ENCODE measurements at places on chromosomes 7 and 10.

- no peak for DNase-seq
Observed at GRCh38 chr7:55019191-55019690, 424 bp downstream of the EGFR start.

DNA sequence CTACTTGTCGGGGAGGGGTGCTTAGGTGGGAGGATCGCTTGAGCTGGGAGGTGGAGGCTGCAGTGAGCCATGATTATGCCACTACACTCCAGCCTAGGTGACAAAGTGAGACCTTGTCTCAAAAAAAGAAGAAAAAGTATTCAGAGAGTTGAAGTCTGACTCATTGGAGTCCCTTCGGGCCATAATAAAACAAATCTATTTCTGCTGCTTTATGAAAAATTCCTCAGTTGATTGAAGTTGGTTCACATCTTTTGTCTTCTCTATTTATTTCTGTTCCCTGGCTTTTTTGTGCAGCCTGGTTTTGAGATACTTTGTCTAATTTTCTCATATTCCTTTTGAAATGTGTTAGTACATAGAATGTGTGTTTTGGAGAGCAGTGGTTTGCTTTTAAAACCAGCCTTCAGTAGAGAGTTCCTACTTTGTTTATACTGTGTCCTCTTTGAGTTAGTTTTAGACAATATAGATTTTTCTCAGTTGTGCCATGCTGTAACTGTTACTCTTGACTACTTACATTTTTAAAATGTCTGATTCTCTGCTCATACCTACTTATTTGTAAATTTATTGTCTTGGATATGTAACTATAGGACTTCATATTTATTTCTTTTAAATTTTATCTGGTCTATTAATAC lies 36.7 kb downstream of the LUC7L2 start:
- no peak for DNase-seq

GRCh38 chr10:12504176-12504575 lies 154.8 kb downstream of the CAMK1D start:
- no peak for DNase-seq

- DNase-seq: peak; percentile 24
Observed at GRCh38 chr10:61140765-61141392, 196.9 kb upstream of the RHOBTB1 start.

DNA sequence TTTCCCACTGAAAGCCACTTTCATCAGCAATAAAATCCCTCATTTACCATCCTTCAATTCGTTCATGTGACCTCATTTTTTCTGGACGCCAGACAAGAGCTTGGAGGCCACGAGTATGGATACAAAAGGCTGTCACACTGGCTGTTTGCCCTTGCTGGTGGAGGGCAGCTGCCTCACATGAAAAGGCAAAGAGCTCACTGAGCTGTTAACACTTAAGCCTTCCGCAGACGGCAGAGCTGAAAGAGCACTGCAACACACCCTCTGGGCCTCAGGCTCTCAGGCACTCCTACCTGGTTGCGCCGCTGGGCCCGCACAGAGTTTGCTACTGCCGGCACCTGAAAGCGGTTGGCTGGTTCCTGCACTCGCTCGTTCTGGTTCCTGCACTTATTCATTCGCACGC lies 193.5 kb downstream of the CFTR start:
- no peak for DNase-seq

DNA sequence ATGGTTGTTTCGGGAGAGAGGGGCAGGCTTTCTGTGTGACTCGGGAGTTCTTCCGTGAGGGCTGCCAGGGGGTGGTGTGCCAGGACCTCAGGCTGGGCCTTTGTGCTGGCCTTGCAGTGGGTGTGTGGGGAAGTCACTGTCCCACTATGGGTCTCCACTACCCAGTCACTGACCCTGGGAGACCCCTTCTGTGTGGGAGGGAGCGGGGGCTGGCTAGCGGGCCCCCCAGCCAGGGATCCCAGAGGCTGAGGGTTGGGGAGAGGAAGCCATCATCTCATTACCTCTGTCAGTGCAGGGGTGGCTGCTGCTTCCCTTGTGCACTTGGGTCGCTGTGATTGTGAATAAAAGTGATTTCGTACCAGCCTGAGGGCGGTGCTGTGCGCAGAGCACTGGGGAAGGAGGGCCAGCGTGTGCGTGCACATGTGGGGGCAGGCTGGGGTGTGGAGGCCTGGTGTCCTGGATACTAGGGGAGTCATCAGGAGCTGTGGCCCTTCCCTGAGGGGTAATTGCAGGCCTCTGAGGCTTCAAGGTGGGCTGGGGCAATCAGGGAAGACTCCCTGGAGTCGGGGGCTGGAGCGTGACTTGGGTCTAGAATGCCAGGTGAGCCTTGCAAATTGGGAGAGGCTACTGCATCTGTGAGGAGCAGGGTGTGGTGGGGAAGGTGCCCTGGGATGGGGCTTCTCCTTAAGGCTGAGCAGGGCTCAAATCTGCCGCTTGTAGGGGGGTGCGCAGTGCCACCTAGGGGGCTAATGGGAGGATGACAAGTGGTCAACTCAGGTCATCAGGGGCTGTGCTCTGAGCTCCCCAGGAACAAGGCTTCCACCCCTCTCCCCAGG lies 98.9 kb downstream of the NEURL1 start:
- no peak for DNase-seq

DNA sequence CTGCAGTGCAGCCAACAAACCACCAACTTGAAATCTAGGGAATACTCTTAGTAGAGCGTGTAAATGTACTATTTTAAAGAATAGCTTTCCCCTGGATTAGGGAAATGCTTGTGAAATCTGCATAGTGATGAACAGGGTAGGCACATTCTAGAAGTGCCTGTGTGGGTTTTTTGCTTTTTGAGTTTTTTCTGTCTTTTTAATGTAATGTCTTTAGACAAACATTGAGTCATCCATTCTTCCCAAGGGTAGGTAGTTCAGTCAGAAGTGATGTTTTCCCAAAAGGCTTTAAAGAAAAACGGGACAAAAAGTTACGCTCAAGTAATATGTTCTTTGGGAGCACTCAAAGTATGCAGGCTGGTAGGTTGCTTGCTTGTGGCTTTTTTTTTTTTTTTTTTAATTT lies 130.0 kb downstream of the AUTS2 start:
- no peak for DNase-seq

DNA sequence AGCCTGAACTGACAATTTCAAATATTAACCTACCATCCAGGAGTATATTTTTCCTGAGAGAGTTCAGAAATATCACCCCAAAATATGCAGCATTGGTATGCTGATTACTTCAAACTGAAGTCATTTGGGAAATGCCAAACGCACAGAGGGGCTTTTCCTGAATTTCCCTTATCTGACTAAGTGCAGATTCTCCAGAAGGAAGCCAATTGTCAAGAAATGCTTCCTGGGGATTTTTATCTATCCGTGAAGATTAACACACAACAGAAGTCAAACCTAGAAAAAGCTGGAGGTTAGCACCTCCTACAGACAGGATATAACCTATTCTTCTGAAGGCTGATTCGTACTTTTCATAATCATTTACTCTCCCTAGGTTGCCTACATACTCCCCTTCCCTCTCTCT lies 91.0 kb downstream of the AKR1D1 start:
- DNase-seq: no peak

DNA sequence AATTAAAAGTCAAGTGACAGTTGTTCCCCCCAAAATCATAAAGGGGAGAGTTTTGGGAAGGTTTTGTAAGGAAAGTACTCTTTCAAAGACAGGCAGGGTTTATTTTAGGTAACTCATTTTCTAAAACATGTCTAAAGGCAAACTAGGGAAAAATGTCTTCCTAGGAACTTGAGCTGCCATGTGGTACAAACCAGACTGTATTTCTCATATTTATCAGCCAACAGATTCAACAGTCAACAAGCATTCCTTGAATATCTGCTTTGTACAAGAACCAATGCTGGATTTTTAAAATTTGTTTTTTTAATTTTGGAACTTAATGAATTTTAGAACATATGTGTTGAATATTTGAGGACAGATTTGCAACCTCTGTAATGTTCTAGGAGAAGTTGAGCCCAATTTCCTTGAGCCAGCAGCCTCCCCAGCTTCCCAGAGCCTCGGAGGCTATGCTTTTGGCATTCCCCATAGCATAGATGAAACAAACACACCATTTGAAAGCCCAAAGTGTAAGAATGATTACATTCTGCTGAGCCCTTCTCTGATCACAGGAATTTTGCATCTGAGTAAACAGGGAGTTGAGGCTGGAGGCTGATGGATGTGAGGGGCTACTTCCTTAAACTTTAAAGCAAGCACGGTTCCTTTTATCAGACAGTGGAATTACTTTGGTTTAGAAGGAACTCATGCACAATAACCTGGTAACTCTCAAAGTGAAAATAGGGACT lies 345.1 kb downstream of the RNLS start:
- DNase-seq: no peak

- DNase-seq: no peak
Observed at GRCh38 chr10:111084366-111085255, 7.8 kb downstream of the ADRA2A start.

- DNase-seq: no peak
Observed at GRCh38 chr10:76644476-76644875, 993.1 kb downstream of the KCNMA1 start.

GRCh38 chr10:47116445-47116844 lies 183.6 kb upstream of the GDF10 start:
- DNase-seq: no peak

GRCh38 chr7:30226614-30227268 lies 57.7 kb upstream of the ZNRF2 start:
- DNase-seq: no peak

- DNase-seq: no peak
Observed at GRCh38 chr10:775245-776075, 86.0 kb upstream of the DIP2C start.

DNA sequence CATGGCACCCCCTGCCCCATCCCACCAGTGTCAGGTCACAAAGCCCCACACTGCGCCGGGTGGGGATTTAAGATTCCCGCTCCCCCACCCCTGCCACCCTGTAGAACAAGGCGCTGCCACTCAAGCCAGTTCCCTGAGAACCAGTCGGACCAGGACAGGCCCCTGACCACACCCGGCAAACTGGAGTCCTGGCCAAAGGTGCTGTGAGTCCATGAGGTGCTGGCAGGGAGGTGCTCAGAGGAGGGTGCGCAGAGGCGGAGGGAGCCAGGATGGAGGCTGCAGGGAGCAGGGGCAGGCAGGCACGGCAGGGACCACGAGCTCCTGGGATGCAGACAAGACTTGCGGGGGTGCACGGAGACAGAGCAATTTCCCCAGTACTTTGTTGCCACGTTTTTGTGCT lies 19.7 kb upstream of the GDI2 start:
- DNase-seq: no peak

- no peak for DNase-seq
Observed at GRCh38 chr10:132223156-132223590, 36.4 kb downstream of the DPYSL4 start.

- no peak for DNase-seq
Observed at GRCh38 chr7:19677180-19677579, 31.7 kb downstream of the POLR1F start.

- no peak for DNase-seq
Observed at GRCh38 chr10:99560277-99561126, 27.8 kb downstream of the NKX2-3 start.
